ENCODE measurements at places on chromosomes 7 and 10.

GRCh38 chr7:150377196-150377595 is 1.9 kb upstream of the ZNF775 start:
- peak; percentile 62 for DNase-seq

- DNase-seq, result peak; percentile 67
Observed at GRCh38 chr10:71878327-71879034, 27.4 kb upstream of the PSAP start.

DNA sequence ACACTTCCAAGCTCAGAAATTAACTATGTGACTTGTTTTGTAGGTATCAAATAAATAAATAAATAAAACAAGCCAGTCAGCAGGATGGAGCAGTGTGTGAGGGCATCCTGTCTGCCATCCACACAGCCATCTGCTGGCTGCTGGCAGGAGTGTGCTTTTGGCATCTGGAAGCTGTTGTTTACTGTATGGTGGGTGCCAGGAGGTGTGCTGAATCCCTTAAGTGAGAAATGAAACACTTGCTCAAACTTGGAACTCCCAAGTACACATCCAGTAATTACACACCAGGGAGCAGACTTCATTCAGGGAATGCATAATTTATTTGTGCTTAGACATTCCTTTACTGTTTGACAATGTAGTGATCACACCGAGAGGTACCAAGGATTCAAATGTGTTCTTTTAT is 16.9 kb upstream of the TAX1BP1 start:
- DNase-seq, result no peak

DNA sequence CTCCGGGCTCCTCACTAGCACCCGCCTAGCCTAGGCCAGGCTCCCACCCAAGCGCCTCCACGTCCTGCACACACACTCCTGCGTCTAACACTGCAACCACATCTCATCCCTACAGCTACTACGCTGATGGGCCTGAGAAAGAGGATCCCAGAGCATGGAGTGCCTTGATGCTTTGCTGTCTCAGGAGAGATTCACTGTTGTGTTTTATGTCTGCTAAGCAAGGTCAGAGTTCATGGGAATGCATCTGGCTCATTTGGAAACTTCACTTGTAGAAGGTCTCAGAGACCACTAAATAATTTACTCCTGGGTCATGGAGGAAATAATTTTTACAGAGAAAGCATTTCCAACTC is 88.7 kb downstream of the SLIT1 start:
- no peak for DNase-seq

DNA sequence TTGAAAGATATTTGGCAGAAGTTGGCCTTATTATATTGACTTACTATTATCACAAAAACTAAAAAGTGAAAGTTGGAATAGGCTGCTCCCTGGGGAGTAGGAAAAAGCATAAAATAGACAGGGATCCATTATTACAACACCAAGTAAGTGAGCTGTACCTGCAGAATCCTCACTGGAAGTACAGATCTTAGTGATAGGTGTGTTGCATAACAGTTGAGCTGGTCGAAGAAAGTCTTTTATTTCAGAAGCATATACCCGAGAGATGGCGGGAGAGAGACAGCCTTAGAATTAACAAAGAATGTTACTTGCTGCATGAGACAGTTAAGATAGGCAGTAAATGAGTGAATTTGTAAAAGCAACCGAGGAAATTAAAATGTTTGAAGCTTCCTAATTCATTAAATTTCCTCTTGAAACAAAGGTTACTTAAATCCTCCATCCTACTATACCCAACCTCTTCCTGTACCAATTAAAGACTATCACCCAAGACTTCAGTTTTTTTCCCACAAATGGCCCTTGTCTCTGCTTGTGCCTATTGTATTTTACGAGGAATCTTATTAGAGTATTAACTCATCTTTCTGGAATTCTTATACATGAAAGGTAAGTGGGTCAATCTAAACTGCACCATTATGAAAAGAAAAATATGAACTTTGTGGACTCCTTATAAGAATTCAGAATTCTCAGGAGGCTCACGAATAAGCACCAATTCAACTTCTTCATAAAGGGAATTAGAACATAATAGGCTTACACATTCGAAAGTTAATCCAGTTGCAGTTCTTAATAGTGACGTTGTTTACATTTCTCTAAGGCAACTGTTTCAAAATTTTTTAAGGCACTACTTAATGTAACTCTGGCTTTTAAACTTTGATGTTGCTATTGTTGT is 56.2 kb downstream of the CREM start:
- DNase-seq, result no peak

- DNase-seq, result no peak
Observed at GRCh38 chr10:103055105-103055504, 137.0 kb downstream of the CNNM2 start.

GRCh38 chr7:144622745-144623144 is 213.1 kb downstream of the TPK1 start:
- no peak for DNase-seq

DNA sequence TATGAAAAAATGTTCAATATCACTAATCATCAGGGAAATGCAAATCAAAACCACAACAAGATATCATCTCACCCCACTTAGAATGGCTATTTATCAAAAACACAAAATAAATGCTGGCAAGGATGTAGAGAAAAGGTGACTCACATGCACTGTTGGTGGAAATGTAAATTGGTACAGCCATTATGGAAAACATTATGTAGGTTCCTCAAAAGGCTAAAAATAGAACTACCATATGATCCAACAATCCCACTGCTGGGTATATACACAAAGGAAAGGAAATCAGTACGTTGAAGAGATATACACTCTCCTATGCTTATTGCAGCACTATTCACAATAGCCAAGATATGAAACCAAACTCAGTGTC is 50.2 kb downstream of the CDK1 start:
- DNase-seq, result peak; percentile 27

GRCh38 chr10:5944389-5945189 is 32.8 kb downstream of the IL15RA start:
- DNase-seq, result no peak

DNA sequence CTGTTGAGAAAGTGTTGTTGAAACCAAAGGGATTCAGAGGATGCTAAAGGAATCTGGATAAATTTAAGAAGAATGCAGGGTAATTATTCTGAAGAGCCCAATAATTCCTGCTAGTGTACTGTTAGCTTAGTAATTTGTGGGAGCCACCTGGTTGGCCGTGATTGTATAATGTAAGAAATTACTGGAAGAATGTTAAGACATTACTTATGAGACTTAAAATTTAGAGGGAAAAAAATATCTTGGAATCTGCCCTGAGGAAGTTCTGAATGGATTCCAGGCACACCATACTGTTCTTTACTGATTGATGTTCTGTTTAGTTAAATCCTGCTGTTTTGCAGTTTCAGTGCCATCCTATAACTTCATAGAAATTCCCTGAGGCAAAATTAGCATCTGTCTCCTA is 155.0 kb upstream of the RHOBTB1 start:
- DNase-seq, result no peak

GRCh38 chr10:11529276-11529903 is 82.1 kb downstream of the USP6NL start:
- peak; percentile 16 for DNase-seq

- DNase-seq, result peak; percentile 73
Observed at GRCh38 chr10:61389887-61390286, 63.3 kb downstream of the TMEM26 start.

- DNase-seq, result no peak
Observed at GRCh38 chr10:93274419-93274818, 200.7 kb downstream of the CYP26A1 start.

DNA sequence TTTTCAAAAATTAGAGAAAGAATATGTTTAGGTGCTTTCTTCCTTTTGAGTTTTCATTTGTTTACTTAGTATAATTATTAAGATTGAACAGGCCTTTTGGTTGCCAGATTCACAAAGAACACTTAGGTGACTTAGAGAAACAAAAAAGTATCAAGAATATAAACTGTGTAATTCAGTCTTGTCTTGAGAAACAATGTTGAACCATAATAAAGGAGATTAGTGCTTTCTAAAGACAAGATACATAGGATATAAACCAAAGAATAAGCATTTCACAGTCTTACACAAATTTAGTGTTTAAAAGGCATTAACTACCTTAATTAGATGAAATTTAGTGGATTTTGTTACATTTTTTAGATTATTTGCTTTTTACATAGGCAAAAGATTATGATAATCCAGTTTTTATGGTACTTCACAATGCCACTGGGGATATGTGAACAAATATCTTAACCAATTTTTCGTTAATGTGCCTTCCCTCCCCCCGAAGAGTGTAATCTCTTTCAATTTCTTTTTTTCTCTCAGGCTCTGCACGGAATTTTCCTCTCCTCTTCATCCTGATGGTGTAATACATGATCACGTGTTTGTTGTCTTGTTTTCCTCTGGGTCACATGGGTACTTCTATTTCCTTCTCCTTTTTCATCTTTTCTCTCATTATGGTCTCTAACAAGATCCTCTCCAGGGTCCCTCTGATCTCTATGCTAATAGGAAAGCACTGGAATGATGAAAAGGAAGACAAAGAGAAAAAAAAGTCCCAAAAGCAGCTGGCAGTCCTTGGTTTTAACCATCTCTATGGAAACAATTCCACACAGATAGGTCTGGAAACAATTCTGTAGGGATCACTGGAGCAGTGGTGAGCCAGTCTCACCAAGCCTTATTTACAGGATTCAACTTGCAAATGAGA is 3.7 kb upstream of the HNRNPH3 start:
- peak; percentile 90 for DNase-seq

DNA sequence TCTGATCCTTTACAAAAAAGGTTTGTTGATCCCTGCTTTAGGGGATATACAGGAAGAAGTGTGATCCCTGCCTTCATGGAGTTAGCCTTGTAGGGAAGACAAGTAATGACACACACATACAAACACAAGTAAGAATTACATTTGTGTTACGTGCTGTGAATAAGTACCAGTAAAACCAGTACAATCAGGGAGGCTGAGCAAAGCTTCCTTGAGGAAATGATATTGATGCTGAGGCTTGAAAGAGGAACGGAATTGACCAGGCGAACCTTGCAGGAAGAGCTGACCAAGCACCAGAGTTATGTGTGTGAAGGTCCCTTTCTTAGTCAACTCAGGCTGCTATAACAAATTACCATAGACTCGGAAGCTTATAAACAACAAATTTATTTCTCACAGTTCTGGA is 83.6 kb upstream of the CACUL1 start:
- no peak for DNase-seq

- DNase-seq, result no peak
Observed at GRCh38 chr10:70913191-70913892, 25.0 kb upstream of the PCBD1 start.

DNA sequence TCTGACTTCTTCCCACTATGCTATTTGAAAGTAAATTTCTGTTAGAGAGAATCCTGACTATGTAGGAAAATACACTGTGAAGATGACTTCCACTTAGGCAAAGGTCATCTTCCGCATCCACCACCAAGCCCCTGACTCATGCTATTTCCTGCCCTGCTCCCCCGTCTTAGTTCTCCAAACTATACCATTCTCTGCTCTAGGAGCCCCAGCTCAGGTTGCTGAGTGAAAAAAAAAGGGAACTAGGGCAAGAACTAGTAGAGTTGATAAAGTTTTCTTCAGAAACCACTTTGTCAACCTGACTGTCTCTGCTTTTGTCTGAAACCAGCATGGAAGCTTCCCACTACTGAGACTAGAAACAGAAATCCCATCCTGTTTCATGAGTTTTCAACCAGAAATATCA is 96.9 kb downstream of the EVX1 start:
- DNase-seq, result peak; percentile 93

DNA sequence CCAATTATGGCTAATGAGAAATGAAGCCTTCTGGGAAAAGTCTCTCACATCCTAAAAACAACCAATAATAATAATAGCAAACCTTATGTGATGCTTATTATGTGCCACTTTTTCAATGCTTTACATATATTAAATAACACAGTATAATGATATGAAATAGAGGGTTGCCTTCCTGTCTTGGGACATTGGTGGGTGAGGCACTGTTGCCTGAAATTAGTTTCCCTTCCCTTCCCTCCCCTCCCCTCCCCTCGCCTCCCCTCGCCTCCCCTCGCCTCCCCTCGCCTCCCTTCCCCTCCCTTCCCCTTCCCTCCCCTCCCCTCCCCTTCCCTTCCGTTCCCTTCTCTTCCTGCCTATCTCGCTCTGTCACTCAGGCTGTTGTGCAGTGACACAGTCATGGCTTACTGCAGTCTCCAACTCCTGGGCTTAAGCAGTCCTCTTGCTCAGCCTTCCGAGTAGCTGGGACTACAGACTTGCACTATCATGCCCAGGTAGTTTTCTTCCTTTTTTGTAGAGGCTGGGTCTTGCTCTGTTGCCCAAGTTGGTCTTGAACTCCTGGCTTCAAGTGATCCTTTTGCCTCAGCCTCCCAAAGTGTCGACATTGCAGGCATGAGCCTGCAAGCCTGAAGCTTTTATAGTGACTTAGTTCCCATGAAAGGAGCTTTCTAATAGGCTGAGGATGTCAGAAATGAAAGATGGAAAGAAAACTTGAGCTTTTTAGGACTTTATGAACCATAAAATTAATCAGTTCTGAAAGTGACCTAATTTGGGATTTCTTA is 47.9 kb downstream of the PHTF2 start:
- DNase-seq, result no peak

DNA sequence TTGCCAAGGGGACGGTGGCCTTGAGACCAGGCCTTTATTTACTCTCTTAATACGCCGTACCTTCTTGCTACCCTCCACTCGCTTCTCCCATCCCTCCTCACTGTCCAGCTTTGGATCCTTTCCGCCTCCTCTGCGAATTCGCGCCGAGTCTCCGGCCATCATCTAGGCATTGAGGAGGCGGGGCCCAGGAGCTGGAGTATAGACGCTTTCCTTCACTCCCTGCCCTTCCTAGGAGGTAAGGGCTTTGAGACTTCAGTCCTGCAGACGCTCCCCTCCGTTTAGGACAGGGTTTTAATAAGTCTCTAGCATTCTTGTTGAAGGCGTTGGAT is 538 bp downstream of the TFAM start:
- DNase-seq, result peak; percentile 10
